GM18507 (cell line): ENCODE measurements at places on chromosomes 1 and 21.

DNA sequence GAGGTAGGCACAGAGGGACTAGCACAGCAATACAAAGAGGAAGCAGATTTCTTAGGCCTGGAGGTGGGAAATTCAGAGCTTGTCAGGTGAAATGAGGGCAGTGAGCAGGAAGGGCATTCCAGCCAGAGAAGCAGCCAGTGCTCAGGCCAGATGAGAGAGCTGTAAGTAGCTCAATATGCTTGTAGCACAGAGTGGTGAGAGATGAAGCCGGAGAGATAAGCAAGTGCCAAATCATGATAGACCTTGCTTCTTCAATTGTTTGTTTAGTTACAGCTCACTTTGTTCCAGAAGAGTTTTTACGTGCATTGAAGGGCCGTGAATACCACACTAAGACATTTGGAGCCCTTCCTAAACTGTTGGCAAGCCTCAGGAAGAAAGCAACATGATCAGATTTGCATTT lies 42.0 kb upstream of the ADAMTS1 start:
- no peak for DNase-seq

GRCh38 chr1:198671136-198671535 lies 32.3 kb downstream of the PTPRC start:
- DNase-seq: no peak

GRCh38 chr21:33058957-33059356 lies 11.0 kb upstream of the OLIG1 start:
- DNase-seq: no peak

DNA sequence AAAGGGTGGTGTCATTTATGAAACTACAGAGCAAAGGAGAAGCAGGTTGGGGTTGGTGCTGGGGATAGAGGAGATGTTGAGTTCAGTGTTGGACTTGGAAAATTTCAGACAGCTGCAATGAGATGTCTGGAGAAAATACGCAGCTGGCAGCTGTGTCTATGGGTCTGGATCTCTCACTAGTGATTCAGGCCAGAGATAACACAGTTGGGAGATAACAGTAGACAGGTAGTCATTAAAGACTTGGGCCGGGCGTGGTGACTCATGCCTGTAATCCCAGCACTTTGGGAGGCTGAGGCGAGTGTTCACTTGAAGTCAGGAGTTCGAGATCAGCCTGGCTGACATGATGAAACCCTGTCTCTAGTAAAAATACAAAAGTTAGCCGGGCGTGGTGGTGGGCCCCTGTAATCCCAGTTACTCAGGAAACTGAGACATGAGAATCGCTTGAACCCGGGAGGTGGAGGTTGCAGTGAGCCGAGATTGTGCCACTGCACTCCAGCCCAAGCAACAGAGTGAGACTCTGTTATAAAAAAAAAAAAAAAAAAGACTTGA lies 2.5 kb upstream of the TFAP2E start:
- no peak for DNase-seq

GRCh38 chr1:1091344-1092148 lies 17.4 kb upstream of the RNF223 start:
- no peak for DNase-seq

DNA sequence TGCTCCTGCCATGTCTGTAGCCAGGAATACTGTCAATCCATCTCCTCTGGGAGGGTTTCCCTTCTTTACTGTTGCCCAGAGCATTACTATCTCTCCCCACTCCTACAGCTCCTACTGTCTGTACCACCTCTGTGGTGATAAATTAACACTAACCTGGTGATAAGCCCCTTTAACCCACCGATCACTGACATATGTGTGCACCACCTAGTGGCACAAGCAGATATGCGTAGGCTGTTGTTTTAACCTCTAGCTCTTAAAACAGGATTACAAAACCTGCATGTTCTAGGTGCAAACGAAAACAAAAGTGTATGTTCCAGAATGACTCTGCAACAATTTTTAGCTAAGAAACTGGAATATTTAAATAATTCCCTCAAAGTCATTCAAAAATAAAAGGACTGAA lies 93.9 kb upstream of the BEND5 start:
- DNase-seq: no peak

DNA sequence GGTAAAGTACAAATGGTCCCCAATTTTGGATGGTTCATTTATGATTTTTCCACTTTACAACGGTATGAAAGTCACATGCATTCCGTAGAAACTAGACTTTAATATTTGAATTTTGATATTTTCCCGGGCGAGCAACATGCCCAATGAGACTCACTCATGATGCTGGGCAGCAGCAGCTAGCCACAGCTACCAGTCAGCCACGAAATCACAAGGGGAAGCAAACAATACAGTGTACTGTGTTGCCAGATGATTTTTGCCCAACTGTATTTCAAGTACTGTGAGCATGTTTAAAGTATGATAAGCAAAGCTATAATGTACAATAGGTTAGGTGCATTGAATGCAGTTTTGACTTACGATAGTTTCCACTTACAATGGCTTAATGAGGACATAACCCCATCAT lies 266.8 kb downstream of the VAV3 start:
- DNase-seq: no peak

DNA sequence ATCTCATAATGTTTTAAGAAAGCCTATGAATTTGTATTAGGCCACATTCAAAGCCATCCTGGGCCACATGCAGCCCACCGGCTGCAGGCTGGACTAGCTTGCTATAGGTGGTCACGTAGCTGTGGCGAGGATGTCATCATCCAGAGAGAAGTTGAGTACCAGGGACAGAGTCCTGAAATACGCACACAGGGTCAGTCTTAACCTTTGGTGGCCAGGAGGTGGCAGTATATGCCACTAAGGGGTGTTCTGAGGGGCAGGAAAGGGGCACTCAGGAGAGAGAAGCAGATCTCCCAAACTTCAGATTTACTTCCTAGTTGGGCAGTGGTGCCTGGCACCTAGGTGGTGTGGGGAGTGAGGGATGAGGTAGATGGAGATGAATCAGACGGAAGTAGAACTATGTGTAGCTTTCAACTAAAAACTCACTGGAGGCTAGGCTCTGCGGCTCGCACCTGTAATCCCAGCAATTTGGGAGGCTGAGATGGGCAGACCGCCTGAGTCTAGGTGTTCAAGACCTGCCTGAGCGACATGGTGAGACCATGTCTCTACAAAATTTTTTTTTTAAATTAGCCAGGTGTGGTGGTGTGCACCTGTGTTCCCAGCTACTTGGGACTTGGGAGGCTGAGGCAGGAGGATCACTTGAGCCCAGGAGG lies 16.3 kb upstream of the CDK18 start:
- DNase-seq: peak; percentile 33

DNA sequence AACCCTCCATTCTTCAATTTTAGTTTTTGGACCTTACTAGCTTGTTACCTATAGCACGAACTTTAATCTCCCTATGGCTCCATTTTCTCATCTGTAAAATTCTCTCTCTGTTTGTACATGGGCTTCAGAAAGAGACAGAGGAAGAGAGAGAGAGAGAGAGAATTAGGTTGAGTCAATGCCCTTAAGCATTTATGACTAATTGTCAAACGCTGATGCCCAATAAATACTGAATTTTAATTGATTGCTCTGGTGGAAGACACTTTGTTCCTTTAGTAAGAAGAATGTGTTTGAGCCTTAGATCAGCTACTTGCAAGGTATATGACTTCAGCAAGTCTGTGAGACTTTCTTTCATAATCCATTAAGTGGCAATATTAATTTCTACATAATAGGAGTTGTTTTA lies 743.1 kb upstream of the ADGRL4 start:
- no peak for DNase-seq

DNA sequence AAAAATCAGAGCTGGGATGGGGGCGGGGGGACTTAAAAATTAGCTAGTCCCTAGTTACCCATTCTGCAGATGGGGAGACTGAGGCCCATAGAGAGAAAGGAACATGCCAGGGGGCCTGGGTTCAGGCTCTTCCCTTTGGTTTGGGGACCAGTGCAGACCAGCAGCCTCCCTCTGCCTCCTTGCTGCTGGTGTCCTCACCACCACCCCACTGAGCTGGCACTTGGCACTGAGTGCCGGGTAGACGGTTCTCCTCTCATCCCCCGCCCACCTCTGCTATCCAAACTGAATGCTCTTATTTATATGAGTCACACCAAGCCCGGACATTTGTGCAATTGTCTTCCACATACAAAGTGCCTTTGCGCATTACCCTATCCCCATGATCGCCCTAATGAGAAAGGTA lies 39.2 kb downstream of the CAMK2N1 start:
- no peak for DNase-seq

DNA sequence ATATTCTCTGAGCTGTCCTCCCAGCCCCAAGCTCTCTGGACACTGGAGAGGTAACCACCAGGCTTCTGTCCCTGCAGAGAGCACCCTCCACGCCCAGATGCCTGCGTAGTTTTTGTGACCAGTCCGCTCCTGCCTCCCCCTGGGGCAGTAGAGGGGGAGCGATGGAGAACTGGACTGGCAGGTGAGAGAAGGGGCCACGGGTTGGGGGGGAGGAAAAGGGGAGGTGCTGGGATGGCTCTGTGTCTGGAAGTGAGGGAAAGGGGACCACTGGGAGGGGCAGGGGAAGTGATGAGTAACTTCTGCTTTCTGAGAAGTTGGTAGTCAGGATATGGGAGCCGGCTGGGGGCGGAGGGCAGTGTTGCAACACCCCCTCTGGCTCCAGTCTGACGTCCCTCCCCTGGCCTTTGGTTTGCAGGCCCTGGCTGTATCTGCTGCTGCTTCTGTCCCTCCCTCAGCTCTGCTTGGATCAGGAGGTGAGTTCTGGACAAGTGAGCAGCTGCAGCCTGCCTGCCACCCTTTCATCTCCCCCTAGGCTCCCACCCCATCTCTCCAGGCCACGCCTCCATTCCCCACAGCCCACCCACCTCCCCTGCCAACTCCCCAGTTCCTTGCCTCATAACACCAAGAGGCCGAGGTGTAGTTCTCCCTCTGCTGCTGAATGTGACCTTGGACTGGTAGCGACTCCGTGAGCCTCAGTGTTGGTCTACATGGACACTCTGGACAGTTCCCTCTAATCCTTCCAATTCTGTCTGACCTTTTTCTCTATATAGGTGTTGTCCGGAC lies 3.1 kb downstream of the ADAMTSL4 start:
- DNase-seq: no peak

DNA sequence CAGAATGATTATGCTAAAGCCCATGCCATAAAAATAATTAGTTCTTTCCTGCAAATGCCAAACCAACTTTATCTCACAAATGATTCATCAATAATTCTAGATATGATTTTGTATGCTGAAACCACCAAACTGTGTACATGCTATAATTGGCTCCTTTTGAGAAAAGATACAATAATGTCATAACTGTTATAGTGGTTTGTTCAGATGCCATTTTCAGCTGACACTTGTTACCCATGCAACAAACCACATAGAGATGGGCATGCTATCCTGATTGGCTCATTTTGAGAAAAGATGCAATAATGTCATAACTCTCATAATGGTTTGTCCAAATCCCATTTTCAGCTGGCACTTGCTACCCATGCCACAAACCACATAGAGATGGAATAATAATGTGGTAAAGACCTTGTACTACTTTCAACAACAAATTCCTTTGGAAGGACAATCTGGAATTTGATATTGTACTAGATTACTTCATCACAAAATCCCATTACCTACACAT lies 283.8 kb downstream of the TPR start:
- DNase-seq: no peak

- DNase-seq: no peak
Measured at GRCh38 chr1:235127203-235127602, 1.4 kb downstream of the TOMM20 start.

GRCh38 chr1:238677567-238677966 lies 708.8 kb upstream of the CHRM3 start:
- no peak for DNase-seq

DNA sequence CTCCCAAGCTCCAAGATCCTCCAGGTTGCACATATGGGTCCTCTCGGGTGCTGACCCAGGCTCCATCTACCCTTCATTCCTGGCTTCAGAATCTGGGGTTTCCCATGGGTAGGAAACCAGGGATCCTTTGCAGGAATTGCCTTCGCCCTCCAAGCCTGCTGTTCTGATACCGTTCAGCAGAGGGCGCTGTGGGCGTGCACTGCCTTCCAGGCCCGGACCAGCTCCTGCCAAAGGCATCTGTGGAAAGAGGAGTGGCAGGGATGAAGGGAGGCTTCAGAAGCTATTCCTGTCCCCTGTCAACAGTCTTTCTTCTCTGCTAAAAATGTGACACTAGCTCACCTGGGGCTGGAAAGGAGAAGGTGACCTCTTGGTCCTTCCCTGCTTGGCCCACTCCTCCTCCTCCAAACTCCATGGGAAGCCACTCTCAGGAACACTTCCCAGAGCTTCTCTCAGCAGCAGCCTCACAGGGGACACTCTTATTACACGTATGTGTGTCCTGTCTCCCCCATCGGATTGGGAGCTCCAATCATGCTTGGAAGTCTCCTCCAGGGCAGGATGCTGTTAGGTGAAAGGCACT lies 71.2 kb downstream of the VWA5B1 start:
- DNase-seq: no peak

DNA sequence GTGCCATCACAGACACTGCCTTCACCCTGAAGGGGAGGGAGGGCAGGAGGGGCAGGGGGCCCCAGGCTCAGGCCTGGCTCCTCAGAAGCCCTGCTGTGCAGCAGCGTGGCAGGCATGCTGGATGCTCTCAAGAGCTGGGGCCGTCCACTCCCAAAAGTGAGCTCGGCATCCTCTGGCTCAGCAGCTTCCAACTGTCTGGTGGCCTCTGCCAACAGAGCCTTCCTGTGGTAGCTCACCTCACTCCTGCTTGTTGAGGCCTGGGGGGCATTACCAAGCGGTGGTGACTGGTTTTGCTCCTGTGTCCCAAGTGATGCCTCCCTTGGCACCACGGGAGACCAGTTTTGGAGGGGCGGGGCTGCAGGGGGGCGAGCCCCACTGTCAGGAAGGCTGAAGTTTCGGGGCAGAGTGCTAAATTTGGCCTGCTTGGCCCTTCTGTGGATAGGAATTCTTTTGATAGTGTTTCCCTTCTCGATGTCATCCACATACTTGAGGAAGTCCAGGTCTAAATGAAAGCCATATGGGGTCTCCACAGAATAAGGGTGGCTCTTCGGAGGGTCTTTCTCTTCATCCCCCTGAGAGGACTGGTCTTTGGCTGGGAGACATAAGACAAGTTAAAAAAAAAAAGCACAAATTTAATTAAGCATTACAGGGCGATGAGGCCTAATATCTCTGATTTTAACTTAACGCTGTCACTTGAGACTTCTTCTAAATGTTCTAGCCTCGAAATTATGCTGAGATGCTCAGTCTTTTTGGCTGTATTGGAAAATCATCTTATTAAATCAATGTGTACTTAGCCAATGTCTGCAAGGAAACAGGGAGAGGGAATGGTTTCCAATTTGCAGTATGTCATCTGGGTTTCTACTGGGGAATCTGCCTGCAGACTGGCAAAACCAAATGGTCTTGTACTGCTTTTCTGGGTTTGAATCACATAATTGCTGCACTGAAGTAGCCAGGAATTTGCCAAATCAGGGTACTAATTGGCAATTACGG lies 44.4 kb downstream of the KANK4 start:
- DNase-seq: no peak

- no peak for DNase-seq
Measured at GRCh38 chr1:36446746-36447145, 3.5 kb downstream of the OSCP1 start.
